ENCODE measurements at places on chromosomes 4 and X.

- DNase-seq: no peak
These were observed 645.8 kb upstream of the ATOH1 start for GRCh38 chr4:93182722-93183121.

DNA sequence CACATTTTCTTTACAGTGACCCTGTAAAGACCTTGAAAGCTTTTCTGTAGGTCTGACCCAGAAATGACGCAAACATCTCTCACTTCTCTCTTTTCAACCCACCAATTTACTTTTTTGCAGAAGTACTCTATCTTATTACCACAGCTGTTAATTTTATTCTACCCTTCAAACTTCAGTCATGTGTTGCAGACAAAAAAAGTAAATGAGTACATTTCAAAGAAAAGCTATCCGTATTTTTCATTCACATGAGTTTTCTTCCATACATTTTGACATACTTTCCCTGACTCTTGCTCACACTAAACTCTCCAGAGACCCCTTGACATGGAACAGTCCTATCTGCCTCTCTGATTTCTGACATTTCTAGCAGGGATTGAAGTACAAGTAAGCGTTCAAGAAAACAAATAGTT is 51.7 kb downstream of the SLC7A11 start:
- no peak for DNase-seq

DNA sequence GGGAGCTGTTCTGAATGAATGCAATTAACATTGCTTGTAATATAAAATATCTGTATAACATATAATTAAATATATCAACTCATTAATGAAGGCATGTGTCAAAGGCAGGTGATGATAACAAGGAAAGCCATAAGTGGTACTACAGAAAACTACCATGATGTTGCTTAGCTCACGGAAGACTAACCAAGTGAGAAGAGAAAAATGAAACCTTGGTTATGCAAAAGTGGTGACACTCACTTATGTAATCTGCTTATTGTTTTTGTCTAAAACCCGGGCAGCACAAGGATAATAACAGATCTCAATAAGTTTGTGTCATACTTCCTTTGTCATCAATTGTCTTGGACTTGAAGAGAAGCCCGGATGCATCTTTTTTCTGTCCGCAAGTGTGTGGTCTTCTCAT is 156.4 kb downstream of the HS6ST2 start:
- no peak for DNase-seq

- no peak for DNase-seq
These were observed 4.5 kb upstream of the GRSF1 start for GRCh38 chr4:70844180-70844579.

- no peak for DNase-seq
These were observed 6.4 kb downstream of the MXRA5 start for GRCh38 chrX:3340016-3340415.

- DNase-seq: no peak
These were observed 117.6 kb downstream of the TSPAN5 start for GRCh38 chr4:98540803-98541202.

GRCh38 chr4:5773271-5773555 is 62.2 kb downstream of the EVC start:
- peak; percentile 47 for DNase-seq

GRCh38 chr4:27007507-27007906 is 146.9 kb downstream of the STIM2 start:
- DNase-seq: no peak

DNA sequence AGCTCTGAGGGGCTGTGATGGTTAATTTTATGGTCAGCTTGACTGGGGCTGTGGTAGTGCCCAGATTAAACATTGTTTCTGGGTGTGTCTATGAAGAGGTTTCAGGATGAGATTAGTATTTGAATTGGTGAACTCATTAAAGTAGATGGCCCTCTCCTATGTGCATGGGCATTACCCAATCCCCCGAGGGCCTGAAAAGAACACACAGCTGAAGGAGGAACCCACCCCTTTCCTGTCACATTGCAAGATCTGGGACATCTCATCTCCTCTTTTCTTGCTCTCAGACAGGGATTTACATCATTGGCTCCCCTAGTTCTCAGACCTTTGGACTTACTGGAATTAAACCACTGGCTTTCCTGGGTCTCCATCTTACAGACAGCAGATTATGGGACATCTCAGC is 29.4 kb upstream of the NDP start:
- DNase-seq: no peak

DNA sequence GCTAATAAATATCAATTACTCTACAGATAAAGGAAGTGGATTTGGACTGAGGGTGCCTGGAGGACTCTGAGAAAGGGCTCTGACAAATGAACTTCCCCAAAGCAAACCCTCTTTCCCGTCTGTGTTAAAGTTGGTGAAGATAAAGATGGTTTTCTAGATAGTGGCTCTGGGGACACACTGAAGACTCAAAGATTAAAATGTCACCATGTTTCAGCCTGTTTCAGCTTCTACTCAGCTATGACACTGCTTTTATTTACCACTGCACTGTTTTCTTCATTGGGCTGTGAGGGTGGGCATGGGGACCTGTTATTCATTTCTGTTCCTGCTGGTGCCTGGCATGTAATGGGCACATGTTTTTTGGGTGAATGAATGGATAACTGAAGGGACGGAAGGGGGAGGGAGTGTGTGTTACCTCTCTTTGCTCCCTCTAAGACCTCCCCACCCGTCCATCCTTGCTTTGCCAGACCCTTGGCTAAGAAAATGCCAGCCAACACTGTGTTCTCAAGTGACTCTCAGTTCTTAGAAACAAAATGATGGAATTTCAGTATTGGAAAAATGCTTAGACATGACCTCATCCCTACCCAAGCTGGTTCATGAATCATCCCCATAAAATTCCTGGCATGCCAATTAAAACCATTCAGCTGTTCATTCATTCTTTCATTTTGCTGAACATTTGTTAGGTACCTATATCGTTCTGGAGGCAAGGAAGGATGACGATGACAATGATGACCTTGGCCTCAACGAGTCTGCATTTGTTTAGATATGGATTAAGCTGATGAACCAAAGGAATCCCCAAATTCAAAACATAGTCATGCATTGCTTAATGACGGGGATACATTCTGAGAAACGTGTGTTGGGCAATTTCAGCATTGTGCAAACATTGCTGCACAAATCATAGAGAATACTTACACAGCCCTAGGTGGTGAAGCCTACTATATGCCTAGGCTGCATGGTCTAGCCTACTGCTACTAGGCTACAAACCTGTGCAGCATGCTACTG is 13.4 kb upstream of the STK32B start:
- peak; percentile 95 for DNase-seq

- no peak for DNase-seq
These were observed 32.5 kb downstream of the LANCL3 start for GRCh38 chrX:37603938-37604409.

- DNase-seq: no peak
These were observed 434.8 kb upstream of the IGFBP7 start for GRCh38 chr4:57544811-57545654.

GRCh38 chr4:15836362-15836761 is 58.2 kb downstream of the CD38 start:
- DNase-seq: peak; percentile 6

DNA sequence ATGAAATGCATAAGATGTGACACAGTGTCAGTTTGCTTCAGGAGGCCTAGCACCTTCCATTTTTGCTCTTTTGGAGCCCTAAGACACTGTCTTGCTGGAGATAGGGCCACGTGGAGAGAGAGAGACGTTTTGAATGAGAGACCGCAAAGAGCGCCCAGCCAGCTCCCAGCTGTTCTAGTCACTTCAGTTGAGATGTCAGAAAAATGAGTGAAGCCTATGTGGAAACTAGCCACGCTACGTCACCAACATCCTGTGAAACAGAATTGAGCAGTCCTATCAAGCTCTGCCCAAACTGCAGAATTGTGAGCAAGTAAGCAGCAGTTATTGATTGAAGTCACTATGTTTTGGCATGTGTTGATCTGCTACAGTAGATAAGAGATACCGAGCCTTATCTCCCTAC is 13.1 kb downstream of the GPR82 start:
- DNase-seq: no peak

DNA sequence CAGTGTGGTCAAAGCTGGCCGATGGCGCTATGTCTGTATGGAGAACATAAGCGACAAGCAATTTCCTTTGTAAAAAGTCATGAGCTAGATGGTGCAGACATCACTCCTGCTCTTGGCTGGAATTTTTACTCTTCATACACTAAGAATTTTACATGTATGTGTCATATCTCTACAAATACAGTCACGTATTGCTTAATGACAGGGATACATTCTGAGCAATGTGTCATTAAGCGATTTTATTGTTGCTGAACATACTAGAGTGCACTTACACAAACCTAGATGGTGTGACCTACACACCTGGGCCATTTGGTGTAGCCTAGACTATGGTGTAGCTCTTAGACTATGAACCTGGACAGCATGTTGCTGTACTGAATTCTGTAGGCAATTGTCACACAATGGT is 185.4 kb downstream of the SOWAHB start:
- peak; percentile 65 for DNase-seq

DNA sequence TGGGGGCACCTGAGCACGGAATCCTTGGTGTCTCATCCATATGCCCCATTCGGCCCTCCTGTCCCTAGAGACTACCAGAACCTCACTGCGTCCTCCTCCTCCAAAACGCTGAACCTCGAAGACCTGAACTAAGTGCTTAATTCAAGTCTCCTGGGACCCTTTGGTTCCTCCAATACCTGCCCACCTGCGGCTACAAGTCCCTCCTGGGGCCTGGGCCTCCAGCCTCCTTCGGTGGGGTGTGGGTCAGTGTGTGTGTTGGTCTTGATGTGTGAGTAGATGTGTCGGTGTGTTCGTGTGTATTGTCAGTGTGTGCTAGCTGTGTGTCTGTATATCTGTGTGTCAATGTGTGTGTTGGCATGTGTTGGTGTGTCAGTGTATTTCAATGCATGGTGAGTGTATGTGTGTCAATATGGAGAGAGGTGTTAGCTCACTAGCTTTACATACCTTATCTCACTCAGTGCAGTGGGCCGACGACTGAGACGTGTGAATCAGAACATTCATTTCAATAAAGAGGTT is 2.6 kb upstream of the SEPTIN6 start:
- DNase-seq: no peak

DNA sequence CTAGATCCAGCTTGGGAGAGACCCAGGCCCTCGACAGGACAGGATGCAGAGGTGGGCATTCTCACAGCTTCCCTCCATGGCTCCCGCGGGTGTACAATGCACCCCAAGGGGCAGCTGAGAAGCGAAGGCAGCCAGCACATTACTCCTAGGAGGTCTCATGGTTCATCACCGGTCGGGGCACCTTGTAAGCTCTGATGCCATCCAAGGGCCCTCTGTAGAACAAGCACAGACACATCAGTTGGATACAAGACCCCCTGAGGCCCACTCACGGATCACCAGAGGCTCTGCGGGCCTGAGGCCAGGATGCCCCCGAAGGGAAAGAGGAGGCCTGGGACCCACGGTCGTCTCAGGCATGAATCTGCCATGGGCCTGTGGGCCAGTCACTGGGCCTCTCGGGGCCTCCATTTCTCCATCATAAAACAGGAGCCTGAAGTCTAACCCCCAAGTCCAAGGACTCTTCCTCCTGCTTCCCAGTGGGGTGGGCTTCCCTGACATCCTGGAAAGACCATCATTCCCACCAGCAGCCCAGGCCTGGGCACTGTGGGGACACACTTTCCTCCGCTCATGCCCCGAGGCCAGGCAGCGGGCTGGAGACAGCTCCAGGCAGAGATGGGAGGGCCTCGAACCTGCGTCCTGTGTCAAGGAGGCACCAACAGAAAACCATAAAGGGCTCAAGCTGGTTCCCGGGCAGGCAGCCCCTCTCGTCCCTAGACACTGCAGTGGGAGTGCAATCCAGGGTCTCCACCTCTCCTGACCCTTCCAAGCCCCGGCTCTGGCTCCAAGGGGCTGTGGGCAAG is 20.1 kb downstream of the HMX1 start:
- no peak for DNase-seq

DNA sequence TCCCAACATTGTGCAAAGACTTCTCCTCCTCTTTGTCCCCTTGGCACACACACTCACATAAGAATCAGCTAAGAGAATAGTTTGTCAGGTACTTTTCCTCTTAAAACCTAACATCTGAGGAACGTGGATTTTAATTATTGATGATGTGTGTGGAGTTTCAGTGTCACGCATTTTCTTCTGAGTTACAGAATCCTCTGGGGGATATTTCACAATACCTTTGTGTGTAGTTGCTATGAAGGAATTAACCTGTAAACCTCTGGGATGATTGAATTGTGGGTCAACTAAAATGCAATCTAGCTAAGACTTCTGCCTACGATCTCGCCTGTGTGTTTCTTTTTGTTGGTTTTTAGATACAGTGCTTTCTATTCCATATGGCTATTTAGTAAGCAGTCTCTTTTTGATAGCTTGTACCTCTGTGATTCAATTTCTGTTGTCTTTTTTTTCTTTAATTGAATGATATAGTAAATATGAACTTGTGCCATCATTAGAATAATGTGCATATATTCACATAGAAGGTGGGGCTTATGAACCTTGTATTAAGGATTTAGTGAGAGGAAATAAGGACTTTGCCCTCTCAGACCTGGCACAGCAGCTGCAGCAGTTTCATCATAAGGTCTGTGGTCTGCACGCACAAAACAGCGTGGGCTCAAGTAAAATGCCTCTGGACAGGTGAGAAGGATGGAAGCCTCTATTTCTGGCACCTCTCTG is 99.2 kb downstream of the TSPAN7 start:
- no peak for DNase-seq

DNA sequence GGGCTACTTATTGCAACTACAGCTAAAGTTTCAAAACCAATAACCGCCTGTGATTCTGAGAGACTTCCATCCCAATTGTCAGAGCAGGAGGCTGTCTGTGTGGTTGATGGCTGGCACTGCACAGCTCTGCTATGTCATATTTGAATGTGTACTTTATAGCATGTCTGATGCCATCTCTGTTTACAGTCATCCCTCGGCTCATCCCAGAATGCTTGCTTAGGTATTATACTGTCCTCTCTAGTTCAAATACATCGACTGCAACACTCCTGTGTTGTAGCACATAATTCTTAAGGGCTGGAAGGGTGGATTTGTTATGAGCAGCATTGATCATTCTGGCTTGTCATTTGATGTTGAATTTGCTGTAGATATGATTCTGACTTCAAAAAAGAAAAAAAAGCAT is 1617.5 kb upstream of the TENM3 start:
- no peak for DNase-seq

GRCh38 chrX:81412428-81412827 is 210.5 kb downstream of the SH3BGRL start:
- DNase-seq: no peak

GRCh38 chr4:92520563-92520962 is 216.8 kb downstream of the GRID2 start:
- DNase-seq: no peak

- peak; percentile 58 for DNase-seq
These were observed 109.9 kb upstream of the SORBS2 start for GRCh38 chr4:185921583-185922555.

DNA sequence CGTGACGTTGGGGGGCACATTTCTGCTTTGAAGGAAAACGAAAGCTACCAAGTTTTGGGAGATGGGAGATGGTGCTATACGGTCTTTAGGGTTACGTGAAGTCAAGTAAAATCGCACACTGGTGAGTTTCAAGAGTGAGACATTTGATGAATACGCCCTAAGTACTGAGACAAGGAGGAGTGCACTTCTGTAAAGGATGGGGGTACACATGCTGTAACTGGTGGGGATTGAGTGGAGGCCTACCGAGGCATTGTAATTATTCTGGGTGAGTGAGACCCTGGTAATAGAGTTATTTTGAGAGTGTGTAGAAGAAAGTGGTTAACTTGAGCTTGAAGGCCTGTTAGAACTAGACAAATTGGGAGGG is 536 bp downstream of the SH3BGRL start:
- DNase-seq: peak; percentile 4

GRCh38 chrX:10922159-10922558 is 189.0 kb upstream of the HCCS start:
- peak; percentile 92 for DNase-seq
